ENCODE measurements at places on chromosomes 4 and X.

GRCh38 chrX:39242187-39242586, 440.9 kb downstream of the MID1IP1 start:
- peak; percentile 2 for DNase-seq

DNA sequence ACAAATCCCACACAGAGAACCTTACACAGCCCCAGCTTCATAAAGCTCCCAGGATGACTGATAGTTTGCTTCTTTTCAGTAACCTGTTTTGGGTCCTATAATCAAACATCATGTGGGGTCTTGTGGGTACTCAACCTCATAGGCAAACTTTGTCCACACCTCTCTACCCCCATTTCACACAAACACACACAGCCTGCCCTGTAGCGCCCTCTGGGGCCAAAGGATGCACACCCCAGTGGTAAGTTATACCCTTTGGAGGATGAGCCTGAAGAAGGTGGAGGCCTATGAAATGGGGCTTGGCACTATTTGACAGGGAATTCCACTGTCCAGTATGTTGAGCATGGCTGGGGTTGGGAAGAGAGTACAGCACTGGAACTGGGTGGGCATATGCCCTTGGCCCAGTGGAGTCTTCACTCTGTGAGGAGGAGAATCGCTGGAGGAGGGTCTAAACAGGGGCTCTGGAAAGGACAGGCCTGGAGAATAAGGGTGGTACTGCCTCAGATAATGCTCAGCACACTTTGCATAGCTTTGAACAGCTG, 30.5 kb upstream of the COL25A1 start:
- DNase-seq: peak; percentile 8

DNA sequence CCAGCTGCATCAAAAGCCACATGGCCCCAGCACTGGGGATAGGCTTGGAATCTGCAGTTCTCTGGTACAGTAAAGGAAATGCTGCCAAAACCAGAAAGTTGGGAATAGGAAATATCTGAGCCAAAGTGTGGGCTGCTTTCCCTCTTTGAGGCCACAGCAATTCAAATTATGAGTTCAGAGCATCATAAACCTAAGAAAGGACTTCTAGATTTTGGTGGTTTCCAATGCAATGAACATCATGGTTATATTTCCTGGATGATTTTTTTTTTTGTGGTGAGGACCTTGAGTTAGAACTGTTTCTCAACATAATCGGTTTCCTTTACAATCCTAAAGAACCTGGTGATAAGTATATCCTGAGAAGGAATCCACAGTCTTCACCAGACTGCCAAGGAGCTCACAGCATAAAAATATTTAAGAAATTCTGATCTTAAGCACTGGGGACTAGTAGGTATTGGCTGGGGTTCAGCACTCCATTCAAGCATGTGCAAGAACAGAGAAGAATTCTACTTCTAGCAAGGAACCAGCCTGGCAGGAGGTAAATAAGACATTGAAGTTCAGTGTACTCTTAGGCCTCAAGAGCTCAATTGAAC, 29.8 kb upstream of the ARHGAP24 start:
- peak; percentile 22 for DNase-seq

DNA sequence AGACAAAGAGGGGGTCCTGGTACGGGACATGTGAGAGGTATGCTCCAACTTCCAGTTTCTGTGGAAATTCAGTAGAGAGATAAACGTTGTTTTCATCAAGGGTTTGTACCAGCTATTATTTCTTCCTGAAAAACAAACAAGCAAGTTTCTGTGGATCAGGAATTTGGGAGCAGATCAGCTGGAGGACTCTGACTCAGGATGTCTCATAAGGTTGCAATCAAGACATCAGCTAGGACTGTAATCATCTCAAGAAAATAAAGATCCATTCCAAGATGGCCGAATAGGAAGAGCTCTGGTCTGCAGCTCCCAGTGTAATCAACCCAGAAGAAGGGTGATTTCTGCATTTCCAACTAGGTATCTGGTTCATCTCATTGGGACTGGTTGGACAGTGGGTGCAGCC, 23.5 kb upstream of the NFKB1 start:
- peak; percentile 50 for DNase-seq

DNA sequence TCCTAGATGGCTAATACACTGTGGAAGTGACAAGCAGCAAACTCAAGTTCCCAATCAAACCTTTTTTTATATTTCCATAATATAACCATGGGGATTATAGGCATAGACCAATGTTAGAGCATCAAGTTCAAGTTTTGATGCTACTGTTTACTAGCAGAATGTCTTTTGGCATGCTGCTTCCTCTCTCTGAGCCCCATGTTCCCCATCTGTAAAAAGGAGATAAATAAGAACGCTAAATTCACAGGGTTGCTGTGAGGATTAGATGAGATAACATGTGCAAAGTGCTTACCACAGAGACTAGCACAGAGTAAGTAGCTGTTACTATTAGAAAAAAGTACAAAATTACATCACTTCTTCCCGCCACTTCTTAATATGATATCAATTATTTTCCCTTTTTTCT, 18.0 kb downstream of the MBNL3 start:
- no peak for DNase-seq

DNA sequence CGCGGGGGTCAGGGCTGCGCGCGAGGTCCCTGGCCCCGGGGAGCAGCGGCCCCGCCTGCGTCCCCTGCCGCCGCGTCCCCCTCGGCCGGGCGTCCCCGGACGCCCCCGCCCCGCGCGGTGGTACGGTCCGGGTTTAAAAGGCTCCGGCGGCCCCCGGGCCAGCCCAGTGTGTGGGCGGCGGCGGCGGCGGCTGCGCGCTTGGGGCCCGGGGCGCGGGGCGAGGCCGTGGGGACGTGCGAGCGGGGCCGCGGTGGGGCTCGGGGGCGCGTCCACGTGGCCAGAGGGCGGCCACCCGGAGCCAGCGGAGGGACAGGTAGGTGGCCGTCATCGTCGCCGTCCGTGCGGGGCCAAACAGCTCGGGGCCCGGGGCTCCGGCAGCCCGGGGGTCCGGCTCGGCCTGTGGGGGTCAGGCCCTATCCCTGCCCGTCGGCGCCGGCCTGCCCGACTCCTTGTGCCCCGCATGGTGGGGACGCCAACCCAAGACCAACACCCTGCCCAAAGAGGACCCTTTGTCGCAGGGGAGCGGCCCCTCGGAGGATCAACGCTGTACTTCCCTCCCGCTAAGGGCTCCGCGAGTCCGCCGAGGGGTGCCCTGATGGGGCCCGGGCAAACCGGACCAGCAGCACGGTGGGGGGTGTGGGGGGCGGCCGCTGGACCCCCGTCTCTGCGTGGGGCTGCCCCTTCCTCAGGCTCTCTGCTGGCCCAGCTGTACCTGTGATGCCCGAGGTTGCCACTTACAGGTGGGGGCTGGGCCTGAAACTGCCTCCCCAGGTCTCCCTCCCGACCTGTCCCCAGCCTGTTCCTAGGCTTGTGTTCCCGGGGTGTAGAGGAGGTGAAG, at the start of gene PLXNA3:
PLXNA3 (plus strand) TSS at position 166 of the 838 bp plus-strand sequence. CDS start 1,903 bp downstream, outside the sequence.
- DNase-seq: peak; percentile 84

DNA sequence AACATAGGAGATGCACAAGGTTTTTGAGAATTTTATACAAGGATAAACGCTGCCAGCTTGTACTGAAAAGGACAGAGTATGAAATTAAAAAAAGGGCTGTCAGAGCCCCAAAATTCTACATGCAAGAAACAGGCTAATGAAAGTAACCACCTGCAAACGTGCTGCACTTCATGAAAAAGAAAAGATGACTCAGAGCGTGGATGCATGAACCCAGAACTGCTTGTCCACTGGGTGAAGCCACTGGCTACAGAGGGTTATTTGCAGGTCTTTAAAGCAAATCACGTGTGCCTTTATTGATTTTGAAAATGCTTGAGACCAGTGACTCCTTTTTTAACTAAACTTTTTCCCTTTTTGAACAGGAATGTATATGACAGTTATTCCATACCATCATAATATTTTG, 25.3 kb upstream of the FRMD7 start:
- DNase-seq: no peak

- no peak for DNase-seq
Observed at GRCh38 chr4:878796-879728, 53.1 kb downstream of the GAK start.

- DNase-seq: no peak
Observed at GRCh38 chr4:176339936-176340761, 20.4 kb downstream of the SPCS3 start.
